ENCODE measurements at places on chromosomes 4 and X.
A peak's percentile ranks its signal among the peaks of the same experiment; 100 is the strongest.

DNA sequence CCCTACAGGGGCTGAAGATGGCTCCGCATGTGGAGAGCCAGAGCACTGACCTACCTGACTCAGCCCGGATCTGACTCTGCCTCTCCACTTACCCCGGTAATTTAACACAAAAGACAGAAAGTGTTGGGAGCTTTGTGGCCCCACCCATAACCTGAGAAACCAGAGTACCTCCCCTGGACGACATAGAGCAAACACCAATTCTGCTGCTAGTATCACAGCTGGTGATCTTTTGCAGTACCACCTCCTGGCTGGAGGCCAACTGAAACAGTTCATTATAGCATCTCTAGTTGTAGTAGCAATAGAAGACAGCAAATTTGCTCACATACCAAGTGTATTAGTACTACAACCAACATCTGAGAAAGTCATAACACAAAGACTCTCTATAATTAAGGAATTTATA, 443.9 kb downstream of the KLHL4 start:
- no peak for DNase-seq

- no peak for DNase-seq
These were observed 53.1 kb downstream of the RASGEF1B start for GRCh38 chr4:81418572-81418971.

DNA sequence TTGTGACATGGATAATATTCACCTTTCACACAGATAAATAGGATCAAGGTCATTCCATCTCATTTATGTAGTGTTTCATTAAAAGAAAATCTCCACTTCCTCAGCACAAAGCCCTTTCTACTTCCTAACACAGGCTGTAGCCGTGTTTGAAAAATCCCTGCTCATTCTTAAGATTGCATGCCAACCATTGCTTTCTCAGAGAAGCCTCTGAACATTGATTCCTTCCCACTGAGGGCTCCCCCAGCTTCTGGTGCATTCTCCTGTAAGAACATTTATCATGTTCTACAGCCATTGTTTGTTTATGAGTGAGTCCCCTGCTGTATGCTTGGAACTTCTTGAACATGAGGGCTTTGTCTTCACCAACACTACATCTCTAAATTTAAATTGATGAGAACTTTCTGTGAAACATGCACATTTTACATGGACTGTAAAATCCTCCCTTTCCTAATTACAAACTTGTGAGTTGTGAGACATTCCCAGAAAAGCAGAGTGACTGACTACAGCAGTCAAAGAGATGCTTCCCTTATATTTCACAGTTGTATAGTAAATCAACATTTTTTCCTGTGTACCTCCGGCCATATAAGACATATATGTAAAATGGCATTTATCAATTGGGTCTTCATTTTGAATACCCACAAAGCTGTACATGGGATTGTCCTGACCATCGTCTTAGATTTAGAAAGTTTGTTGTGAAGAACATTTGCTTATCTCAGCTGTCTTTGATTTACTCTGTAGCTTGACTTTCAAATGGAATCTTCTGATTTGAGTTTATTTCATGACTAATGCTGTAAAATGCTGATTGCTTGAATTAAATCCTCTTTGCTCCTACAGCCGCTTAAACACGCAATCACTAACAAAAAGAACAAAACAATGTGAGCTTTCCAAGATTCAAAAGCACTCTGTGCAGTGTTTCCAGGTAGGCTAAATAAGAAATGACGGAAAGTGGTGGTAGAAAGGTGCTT, 600.5 kb upstream of the SLIT2 start:
- no peak for DNase-seq

GRCh38 chr4:17814140-17814539, 3.4 kb downstream of the NCAPG start:
- no peak for DNase-seq

DNA sequence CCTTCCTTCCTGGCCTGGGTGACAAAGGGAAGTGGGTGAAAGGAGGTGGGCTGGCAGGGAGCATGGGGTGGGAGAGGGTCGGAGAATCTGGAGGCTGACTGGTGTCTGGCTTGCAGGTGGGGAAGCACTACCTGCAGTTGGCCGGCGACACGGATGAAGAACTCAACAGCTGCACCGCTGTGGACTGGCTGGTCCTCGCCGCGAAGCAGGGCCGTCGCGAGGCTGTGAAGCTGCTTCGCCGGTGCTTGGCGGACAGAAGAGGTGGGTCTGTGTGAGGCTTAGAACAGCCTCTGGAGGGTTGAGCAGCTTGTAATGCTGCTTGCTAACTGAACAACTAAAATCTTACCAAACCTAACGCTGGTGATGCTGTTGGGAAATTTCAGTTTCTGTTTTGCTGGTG, 19.2 kb downstream of the WFS1 start:
- no peak for DNase-seq

- no peak for DNase-seq
These were observed 33.1 kb downstream of the PCDH7 start for GRCh38 chr4:30753316-30753715.

- DNase-seq = no peak
These were observed 175.8 kb downstream of the FAM13A start for GRCh38 chr4:88881227-88881569.

DNA sequence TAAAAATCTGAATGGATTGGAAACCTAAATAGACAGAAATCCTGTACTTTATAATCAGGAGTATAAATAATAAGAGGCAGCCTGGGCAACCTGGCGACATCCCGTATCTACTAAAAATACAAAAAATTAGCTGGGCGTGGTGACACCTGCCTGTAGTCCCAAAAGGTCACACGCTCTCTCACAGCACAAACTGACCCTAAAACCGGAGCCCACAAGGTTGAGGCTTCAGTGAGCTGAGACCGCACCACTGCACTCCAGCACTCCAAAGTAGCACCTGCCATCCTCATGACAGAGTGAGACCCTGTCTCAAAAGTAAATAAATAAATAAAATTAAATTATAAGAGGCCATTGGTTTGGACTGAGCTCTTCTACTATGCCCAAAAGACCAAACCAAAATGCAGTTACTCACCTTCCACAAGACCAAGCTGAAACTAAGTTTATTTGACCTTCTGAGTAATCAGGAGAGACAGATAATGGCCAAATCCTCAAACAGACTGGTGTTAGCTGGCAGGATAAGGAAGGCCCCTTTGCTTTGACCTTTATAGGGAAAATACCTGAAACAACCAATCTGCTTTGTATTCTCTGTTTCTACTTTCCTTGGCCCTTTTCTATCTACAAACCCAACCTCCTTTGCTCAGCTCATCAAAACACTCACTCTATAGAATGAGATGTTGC, 3.2 kb upstream of the GRSF1 start:
- DNase-seq = no peak

DNA sequence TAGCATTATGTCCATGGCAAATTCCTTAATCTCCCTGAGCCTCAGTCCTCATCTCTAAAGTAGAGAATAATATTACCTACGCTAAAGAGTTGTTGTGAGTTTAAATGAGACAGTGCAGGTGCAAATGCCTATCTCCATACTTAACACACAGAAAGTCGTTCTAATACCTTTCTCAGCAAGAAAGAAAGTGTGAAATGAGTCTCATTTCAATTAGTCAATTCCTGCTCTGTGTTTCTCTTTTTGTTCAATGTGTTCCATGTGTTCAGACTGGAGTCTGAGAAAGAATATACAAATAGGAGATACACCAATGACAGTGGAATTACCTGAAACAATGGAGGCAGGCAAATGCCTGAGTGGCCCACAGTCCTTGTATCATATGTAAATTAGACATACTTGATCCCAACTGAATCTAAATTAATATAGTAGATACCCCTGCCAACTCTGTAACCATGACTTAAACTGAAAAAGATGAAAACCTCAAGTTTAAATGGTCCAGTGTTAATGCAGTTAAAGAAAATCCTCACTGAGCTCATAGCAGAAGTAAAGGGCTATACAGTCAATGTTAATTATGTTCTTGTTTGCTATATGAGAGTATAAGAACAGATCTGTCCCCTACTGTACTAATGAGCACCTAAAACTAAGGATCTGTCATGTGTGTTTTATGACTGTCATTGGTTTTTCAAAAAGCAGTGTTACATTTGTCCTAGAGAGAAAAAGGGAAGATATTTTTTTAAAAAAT, 68.2 kb downstream of the GPC3 start:
- DNase-seq = no peak

GRCh38 chr4:61886131-61886530, 686.0 kb downstream of the ADGRL3 start:
- no peak for DNase-seq

- no peak for DNase-seq
These were observed 5.7 kb downstream of the MAGEA1 start for GRCh38 chrX:153184787-153185186.

DNA sequence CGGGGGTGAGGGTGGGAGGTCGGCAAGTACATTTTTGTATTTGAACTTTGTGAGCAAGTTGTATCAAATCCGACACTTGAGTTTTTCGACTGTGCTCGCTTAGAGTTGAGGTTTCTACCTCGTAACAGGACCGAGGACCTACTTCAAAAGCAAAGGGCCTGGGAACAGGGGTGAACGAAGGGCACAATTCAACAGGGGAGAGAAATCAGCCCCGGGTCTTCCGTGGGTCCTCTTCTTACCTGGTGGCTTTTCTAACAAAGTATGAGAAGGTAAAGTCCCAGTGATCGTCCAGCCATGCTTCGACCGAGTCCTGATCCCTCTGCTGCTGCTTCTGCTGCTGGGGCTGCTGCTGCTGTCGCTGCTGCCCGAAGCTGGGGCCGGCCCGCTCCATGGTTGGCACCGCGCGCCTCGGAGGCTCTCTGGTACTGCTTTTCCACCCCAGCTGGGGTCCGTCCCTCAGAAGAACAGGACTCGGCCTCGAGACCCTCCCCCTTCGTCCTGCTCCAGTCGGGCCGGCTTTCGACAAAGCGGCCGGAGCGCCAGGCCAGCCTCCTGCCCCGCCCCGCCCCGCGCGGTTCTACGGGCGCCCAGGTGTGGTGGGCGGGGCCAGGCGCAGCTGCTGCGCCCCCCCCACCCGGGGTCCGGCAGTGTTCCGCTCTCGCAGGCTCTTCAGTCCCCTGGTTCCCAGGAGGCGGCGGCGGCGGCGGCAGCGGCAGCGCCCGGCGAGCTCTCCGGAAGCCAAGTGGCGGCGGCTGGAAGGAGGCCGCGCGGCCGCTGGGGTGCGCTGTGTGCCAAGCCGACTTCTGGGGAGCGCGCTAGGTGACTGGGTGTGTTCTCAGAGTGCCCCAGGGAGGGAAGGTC, at the start of gene PDE5A:
Gene PDE5A, minus strand, starts transcription at position 524 of the 861 bp plus-strand sequence. Its CDS starts 133 bp downstream, at position 391.
- peak; percentile 77 for DNase-seq

- no peak for DNase-seq
These were observed 778.1 kb downstream of the SH3BGRL start for GRCh38 chrX:81979806-81980515.

- no peak for DNase-seq
These were observed 15.4 kb upstream of the FHDC1 start for GRCh38 chr4:152920768-152921167.

DNA sequence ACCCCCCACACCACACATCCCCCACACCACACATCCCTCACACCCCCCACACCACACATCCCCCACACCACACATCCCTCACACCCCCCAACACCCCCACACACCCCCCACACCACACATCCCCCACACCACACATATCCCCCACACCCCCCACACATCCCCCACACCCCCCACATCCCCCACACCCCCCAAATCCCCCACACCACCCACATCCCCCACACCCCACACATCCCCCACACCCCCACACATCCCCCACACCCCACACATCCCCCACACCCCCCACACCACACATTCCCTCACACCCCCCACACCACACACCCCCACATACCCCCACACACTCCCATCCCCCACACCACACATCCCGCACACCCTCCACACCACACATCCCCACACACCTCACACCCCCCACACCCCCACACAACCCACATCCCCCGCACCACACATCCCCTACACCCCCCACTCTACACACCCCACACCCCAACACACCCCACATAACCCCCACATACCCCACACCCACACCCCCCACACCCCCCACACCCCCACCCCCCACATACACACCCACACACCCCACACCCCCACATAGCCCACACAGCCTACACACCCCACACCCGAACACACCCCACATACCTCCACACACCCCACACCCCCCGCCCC, 172.9 kb downstream of the DCLK2 start:
- no peak for DNase-seq

GRCh38 chr4:158543191-158543590, 21.5 kb downstream of the RXFP1 start:
- no peak for DNase-seq

DNA sequence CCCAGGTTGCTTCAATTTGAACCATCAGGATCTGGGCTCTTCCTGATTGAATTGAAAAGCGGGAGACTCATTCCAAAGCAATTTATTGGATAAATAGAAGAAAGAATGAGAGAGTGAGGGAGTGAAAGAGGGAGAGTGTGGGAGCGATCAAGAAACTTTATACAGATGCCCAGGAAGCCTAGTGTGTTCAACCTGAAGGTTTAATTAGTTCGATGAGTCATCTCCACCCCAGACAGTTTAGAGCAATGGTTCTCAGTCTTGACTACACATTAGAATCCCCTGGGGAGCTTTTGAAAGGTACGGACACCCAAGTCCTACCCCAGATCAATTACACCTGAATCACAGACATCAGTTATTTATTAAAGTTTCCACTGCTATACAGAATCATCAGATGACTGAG, 61.5 kb downstream of the GEMIN8 start:
- no peak for DNase-seq

DNA sequence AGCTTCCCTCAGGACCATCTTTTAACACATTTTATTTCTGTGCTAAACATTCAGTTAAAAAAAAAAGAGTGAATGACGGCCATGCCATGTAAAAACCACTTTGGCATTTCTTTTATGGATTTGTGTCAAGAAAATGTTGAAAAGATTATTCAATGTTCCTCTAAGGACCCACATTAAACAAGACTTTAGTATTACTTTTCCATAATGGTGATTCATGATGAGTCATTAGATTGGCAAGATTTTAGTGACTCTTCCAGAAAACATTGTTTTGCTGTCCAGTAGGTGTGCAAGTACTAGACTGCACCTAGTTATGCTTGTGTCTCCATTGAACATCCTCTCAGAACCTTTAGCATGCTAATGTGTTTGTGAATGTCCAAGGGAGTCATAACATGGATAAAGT, 748.6 kb downstream of the STPG2 start:
- no peak for DNase-seq

DNA sequence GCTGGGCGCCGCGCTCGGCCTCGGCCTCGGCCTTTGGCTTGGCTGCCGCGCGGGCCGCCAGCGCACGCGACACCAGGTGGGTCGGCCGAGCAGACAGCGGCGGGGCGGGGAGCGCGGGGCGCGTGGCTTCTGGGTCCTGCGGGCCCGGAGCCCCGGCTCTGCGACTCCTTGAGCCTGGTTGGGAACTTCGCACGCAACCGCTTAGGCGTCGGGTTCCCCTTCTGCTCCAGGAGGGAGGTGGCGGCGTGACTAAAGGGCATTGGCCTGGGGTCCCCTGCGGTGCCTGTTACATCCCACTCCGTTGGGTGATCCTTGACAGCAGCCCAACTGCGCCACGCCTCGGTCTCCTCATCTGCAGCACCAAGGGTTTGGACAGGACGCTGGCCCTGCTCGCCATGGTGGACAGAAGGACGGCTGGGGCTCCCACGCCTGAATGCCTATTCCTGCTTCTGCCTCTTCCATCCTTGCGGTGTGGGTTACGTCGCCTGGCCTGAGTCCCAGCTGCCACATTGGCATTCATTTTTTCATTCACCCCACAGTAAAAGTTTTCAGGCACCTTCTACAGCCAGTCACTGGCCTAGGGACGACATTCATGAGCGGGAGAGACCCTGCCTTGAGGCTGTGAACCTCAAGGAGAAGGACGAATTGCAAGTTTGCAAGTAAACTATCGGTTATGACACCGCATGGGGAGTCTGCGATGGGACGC, 631 bp downstream of the EVC start:
- no peak for DNase-seq

GRCh38 chr4:150402871-150403272, 179.1 kb upstream of the MAB21L2 start:
- DNase-seq = peak; percentile 13
